ENCODE measurements at places on chromosomes 1 and 21.

DNA sequence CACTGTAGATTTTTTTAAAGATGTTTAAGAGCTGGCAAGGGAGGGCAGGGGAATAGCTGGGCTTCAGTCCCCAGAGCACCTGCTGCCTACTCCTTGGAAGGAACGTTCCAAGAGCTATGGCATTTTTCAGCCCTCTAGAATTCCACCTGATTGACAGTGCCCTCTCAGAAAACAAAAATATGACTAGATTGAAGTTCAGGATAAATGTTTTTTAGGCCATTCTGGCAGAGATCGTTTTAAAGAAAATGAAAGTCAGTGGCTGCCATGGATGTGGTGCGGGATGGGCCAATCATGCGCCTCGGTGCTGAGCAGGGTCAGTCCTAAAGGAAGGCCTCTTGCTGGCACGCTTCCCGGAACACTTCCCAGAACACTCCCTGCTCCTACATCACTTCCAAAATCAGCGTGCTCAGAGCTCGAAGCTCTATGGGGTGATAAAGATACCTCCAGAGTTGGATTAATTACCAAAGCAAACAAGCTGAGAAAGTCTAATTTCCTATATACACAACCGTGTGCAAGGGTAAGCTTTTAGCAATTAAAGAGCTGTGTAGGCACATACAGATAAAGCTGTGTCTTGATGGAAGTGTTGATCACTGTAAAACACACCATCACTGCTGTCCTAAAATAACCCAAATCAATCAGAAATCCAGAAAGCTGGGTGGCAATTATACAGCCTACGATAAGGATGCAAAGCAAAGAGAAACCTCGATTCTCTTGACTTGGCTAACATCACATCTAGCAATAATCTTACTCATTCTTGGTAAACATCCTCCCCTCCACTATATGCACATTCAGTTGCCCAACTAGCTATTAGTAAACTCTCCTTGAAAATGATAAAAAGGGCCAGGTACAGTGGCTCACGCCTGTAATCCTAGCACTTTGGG lies 34.6 kb downstream of the TGFBR3 start:
- peaks cover 57% of the 10 kb centered on the region for H3K4me1 ChIP-seq
- H3K36me3 ChIP-seq = peaks cover 31% of the 10 kb centered on the region
- peak overlapping the region; percentile 82 for H3K27ac ChIP-seq
- no peak for DNase-seq

GRCh38 chr1:42109600-42109999 lies 43.6 kb upstream of the GUCA2B start:
- no peak overlapping the region for H3K27ac ChIP-seq
- no peaks in the 10 kb centered on the region for H3K4me1 ChIP-seq
- DNase-seq = no peak
- H3K27me3 ChIP-seq = peaks cover 59% of the 10 kb centered on the region
- H3K36me3 ChIP-seq = no peaks in the 10 kb centered on the region

DNA sequence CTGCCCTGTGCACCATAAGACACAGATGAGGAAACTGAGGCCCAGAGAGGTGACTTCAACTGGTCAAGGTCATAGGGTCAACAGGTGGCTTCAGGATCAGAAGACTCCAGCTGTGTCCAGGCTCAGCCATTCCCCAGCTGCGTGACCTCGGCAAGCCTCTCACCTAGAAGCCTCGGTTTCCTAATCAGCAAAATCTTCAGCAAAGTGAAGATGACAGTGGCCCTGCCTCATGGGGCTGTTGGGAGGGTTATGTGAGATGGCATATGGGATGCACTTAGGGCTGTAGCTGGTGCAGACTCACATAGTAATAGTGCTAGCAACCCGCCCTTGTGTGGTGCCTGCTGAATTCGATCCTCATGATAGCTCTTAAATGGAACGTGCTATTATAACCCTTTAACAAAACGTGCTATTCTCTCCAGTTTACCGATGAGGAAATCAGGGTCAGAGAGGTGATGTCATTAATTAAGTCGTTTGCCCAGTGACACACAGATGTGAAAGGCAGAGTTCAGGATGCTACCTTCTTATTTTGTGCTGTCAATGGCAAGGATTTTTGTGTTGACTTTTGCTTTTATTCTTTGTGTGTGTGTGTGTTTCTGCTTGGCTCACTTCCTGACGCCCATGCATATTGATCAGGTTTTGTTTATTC lies 472.9 kb downstream of the MATN1 start:
- peaks cover 45% of the 10 kb centered on the region for H3K27me3 ChIP-seq
- DNase-seq = no peak
- H3K4me1 ChIP-seq = no peaks in the 10 kb centered on the region

DNA sequence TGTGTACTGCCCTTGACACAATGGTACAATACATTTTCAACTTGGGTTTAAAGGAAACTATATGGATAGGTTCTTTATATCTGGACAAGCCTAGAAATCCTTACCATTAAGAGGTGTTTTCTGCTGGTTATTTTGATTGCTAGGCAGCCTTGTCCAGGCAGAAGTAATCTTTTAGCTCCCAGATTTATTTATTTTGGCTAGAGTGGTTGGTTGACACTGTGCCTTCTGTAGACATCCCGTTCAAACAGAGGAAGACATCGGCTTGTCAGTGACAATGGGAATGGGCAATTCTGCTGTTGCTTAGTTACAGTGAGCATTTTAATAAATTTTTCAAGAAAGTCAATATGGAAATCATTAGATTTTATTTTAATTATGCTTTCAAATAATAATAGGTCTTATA lies 138.8 kb downstream of the VPS13D start:
- no peak overlapping the region for H3K4me3 ChIP-seq
- H3K27ac ChIP-seq = no peak overlapping the region
- H3K36me3 ChIP-seq = peaks cover 50% of the 10 kb centered on the region
- no peak for DNase-seq

GRCh38 chr1:23643736-23644554 lies 47.7 kb upstream of the RPL11 start:
- H3K27ac ChIP-seq = no peak overlapping the region
- no peak for DNase-seq
- no peak overlapping the region for H3K4me3 ChIP-seq
- H3K27me3 ChIP-seq = no peaks in the 10 kb centered on the region

DNA sequence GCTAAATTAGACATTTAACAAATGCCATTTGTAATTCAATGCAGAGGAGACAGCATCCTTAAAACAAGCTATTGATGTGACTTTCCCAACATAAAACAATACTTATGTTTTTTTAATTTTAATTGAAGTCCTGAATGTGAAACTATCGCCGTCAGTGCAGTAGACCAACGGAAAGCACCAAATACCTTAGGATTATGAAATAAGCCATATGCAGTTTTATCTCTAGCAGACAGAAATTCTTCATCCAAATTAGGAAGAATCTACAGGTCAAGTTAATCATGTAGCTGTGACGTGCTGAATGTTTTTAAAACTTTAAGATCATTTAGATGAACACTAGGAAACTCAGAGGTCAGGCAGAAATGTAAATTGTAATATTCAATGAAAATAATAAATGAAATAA lies 714 bp upstream of the ST6GALNAC5 start:
- H3K36me3 ChIP-seq = no peaks in the 10 kb centered on the region
- H3K4me3 ChIP-seq = no peak overlapping the region
- DNase-seq = no peak
- peaks cover 53% of the 10 kb centered on the region for H3K27me3 ChIP-seq
- H3K4me1 ChIP-seq = no peaks in the 10 kb centered on the region
- H3K27ac ChIP-seq = no peak overlapping the region

DNA sequence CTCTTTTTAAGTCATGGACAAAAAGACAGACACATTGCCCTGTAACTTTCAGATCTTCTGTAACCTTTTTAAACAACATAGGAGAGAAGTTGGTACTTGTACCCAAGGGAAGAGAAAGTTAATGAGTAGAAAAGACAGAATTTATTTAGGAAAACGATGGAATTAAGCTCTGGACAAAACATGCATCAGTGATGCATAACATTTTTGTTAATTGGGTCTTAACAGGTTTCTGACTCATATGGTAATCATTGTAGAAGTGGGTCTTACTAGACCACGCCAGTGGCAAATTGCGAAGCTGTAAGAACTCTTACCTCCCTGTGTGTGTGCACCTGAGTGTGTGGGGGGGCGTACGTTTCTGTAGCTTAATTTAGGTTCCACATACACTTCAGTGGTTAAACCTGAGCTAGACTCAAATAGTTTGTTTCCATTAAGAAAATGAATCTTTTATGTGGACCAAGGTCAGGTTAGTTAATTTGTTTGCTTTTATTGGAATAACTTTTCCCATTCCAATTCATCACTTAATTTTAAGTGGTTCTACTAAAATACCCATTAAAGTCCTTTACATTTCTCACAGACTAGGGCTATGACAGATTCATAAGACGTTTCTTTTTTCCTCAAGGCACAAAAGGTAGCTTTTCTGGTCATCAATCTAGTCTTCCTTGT lies 48.1 kb downstream of the NFIA start:
- peaks cover 4% of the 10 kb centered on the region for H3K4me1 ChIP-seq
- H3K36me3 ChIP-seq = no peaks in the 10 kb centered on the region
- H3K4me3 ChIP-seq = no peak overlapping the region

DNA sequence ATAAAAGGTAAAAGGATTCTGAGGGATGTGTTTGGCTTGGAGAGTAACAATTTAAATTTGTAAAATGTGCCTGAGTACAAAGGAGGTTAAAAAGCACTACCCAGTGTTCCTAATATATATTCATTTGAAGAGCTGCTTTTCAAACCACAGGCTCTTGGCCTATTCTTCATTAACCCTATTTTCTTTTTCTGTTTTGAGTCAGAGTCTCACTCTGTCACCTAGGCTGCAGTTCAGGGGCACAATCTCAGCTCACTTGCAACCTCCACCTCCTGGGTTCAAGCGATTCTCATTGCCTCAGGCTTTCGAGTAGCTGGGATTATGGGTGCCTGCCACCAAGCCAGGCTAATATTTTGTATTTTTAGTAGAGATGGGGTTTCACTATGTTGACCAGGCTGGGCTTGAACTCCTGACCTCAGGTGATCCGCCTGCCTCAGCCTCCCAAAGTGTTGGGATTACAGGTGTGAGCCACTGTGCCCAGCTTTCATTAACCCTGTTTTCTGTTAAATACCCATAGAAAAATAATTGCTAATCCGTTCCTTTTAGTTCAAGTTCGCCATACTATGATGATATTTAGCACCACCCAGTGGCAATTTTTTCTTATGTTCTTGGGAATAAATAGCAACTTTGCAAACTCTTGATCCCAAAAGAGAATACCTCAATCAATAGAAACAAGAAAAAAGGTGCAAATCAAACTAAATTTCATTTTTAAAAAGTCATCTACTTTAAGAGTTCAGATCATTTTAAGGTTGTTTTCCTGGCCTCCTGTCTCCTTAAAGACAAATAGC lies 30.5 kb downstream of the ZBTB8OS start:
- no peak for DNase-seq
- H3K4me3 ChIP-seq = no peak overlapping the region
- peak overlapping the region; percentile 29 for H3K27ac ChIP-seq
- H3K4me1 ChIP-seq = peaks cover 17% of the 10 kb centered on the region
- H3K27me3 ChIP-seq = no peaks in the 10 kb centered on the region

DNA sequence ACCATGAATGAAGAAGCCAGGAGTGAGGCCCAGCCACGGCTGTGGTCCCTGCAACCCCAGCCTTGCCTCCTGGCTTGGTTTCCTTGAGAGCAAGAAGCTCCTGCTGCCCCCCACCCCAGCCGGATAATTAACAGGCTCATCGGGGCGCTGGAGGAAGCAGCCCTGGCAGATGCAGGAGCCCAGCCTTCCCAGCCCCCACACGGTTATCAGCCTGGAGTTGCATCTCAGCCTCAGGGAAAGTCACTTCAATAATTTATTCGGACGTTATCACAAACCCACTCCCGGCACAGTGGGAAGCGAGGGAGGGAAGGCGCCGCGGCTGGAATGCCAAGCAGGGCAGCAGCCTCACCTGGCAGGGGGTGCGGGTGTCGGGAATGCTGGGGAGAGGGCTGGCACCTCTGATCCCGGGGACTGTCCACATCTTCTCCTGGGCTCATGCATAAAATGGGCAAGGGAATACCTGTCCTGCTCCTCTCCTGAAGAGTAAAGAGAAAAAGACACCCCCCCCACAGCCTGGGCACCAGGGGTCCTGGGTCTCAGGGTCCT lies 43.3 kb upstream of the LRP8 start:
- H3K27me3 ChIP-seq = peaks cover 6% of the 10 kb centered on the region
- no peak overlapping the region for H3K27ac ChIP-seq
- peaks cover 9% of the 10 kb centered on the region for H3K4me1 ChIP-seq

DNA sequence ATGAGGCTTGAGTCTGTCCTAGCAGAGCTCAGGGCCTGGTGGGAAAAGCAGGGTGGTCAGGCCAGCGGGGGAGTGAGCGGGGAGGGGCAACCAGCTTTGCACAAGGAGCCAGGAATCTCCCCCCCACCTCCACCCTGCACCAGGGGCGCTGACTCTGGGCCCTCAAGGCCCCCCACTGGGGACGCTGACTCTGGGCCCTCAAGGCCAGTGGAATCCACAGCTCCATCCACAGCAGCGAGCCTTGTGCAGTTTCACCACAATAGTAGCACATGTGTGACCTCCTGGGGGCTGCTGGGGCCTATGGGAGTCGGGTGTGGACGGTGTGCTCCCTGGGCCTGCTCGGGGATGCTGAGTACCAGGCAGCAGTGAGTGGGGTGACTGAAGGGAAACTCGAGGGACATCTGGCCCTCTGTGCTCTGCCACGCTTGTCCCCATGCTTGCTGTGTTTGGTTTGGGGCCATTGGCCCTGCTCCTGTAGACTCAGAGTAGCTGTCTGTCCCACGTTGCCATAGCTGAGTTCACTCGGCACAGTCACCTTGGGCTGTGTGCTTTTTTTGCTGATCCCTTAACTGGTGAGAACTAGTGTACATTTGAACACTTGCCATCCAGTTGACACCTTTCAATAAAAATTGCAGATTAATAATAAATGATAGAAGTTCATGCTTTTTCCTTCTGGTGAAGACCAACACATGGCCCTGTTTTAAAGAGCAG lies 89.2 kb downstream of the ADARB1 start:
- no peaks in the 10 kb centered on the region for H3K27me3 ChIP-seq
- peaks cover 5% of the 10 kb centered on the region for H3K36me3 ChIP-seq
- no peak overlapping the region for H3K4me3 ChIP-seq
- H3K4me1 ChIP-seq = peaks cover 2% of the 10 kb centered on the region
- DNase-seq = no peak
- H3K27ac ChIP-seq = no peak overlapping the region

DNA sequence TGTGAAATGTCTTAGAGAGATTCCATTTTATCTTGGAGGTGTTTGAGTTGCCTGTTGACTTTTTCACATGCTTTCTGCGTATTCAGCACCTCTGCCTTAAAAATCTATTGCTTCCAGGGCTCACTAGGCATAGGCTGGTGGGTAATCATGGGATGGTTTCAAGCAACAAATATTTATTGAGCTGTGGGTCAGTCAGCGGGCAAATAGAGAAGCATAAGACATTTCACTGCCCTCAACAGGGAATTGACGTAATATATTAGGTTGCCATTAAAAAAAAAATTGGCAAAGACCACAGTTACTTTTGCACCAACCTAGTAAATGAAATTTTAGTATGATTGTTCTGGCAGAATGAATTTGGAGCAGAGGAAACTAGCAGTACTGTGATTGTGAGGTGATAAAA lies 44.3 kb upstream of the NBL1 start:
- peak overlapping the region; percentile 90 for H3K27ac ChIP-seq
- no peak for DNase-seq
- H3K4me3 ChIP-seq = peak overlapping the region; percentile 38
- H3K36me3 ChIP-seq = peaks cover 37% of the 10 kb centered on the region
